ENCODE measurements at places on chromosomes 1 and 21. TPM values are rescaled to one million over a fixed set of nuclear protein-coding genes. Genes with fewer than 3 reads are reported as not detected.

OLFM3 gene
- not detected for total RNA-seq

CCDC24 gene
- 8.0 TPM for total RNA-seq

HAO2 gene
- total RNA-seq = not detected

DDX59 gene
- 11.0 TPM for total RNA-seq

OR2L8 gene
- not detected for total RNA-seq

SLC1A7 gene
- not detected for total RNA-seq

ZSWIM5 gene
- total RNA-seq = 0.64 TPM

TMEM269 gene
- total RNA-seq = 0.15 TPM

SPOCD1 gene
- 3.9 TPM for total RNA-seq

NOS1AP gene
- 0.18 TPM for total RNA-seq

CFHR3 gene
- 0.16 TPM for total RNA-seq

MFSD2A gene
- 7.0 TPM for total RNA-seq

TEX38 gene
- total RNA-seq = not detected

ARHGAP29 gene
- total RNA-seq = 10.3 TPM

SPRR2A gene
- total RNA-seq = not detected

KCNJ10 gene
- not detected for total RNA-seq

TBX19 gene
- total RNA-seq = 0.60 TPM

IRF6 gene
- total RNA-seq = 0.15 TPM

HSD3B1 gene
- total RNA-seq = not detected

WDR64 gene
- total RNA-seq = not detected

LRRC38 gene
- total RNA-seq = not detected

SPRR2F gene
- not detected for total RNA-seq

MAP10 gene
- total RNA-seq = 1.1 TPM

ADGRL4 gene
- total RNA-seq = not detected

CDA gene
- 32.9 TPM for total RNA-seq

SPRR1B gene
- total RNA-seq = not detected

SLFNL1 gene
- total RNA-seq = not detected

ROR1 gene
- total RNA-seq = 8.7 TPM

ZNF362 gene
- total RNA-seq = 9.5 TPM

THEM5 gene
- total RNA-seq = not detected

Data from A549 treated with Hydrocortisone at 1 μM for 4 hours (cell line).